Activated T-helper 2 cell treated with anti-CD3 and anti-CD28 coated beads, Interferon-gamma antibody, Interleukin-2, Interleukin-4, amounts not matched to agents 10 μg/mL and 5 μg/mL and 100 μg/mL, durations not matched to agents 14 hours and 24 hours and 36 hours (primary cell): ENCODE measurements at places on chromosomes 3 and 15.
A peak's percentile ranks its signal among the peaks of the same experiment; 100 is the strongest.

DNA sequence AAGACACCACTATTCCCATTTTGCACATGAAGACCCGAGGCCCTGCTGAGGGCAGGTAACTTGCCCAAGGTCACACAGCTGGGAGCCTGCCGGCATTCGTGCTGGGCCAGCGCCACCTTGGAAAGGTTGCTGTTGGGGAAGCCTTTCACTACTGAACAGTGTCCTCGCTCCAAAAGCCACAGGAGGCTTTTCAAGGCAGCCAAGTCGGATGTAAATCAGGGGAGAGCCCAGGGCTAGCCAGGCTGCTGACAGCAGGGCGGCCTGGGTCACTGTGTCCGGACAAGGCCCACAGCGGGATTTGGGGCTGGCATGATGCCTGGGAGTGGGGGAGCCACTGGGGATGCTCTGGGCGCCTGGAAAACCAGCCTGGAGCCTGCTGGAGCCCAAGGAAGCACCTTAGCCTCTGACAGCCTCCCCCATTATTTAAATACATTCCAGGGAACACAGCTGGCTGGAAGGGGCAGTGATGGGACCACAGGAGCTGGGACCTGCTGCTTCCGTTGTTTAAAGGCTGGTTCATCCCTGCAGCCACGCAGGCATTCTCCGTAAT is 10.5 kb downstream of the SLC6A6 start:
- H3K36me3 ChIP-seq = peaks cover 49% of the 10 kb centered on the region
- DNase-seq = no peak
- no peaks in the 10 kb centered on the region for H3K27me3 ChIP-seq
- peaks cover 37% of the 10 kb centered on the region for H3K4me1 ChIP-seq
- H3K27ac ChIP-seq = no peak overlapping the region

- H3K36me3 ChIP-seq = peaks cover 16% of the 10 kb centered on the region
- peaks cover 16% of the 10 kb centered on the region for H3K4me1 ChIP-seq
- no peaks in the 10 kb centered on the region for H3K27me3 ChIP-seq
- H3K27ac ChIP-seq = no peak overlapping the region
- no peak overlapping the region for H3K4me3 ChIP-seq
Observed at GRCh38 chr15:98948456-98948855, 59.1 kb downstream of the PGPEP1L start.

DNA sequence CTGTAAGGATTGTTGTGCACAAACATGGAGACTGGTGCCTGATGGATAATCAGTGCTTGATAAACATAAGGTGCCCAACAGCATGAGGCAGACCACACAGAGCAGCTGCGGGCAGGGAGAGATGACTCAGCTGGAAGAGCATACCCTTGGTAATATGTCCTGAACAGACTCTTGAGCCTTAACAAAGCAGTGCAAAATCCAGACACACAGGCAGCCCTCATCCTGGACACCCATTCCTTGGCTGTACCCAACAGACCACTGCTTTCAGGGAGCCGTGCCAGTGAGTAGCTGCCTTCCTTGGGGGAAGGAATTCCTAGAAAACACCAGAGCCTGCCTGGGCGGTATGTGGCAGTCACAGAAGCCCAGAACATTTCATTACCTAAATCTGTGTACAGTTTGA is 156.2 kb downstream of the CLSTN2 start:
- no peak for DNase-seq
- no peaks in the 10 kb centered on the region for H3K27me3 ChIP-seq
- H3K4me1 ChIP-seq = no peaks in the 10 kb centered on the region
- no peak overlapping the region for H3K4me3 ChIP-seq
- H3K36me3 ChIP-seq = no peaks in the 10 kb centered on the region

GRCh38 chr3:133568294-133569014 is 5.0 kb upstream of the CDV3 start:
- H3K27ac ChIP-seq = no peak overlapping the region
- H3K4me3 ChIP-seq = no peak overlapping the region
- peaks cover 16% of the 10 kb centered on the region for H3K4me1 ChIP-seq
- H3K36me3 ChIP-seq = no peaks in the 10 kb centered on the region
- peaks cover 9% of the 10 kb centered on the region for H3K27me3 ChIP-seq
- no peak for DNase-seq

- no peak overlapping the region for H3K27ac ChIP-seq
- H3K4me1 ChIP-seq = no peaks in the 10 kb centered on the region
- DNase-seq = no peak
- H3K4me3 ChIP-seq = no peak overlapping the region
Observed at GRCh38 chr15:68987676-68988075, 26.8 kb upstream of the NOX5 start.

GRCh38 chr15:93158097-93158900 is 69.3 kb upstream of the RGMA start:
- no peaks in the 10 kb centered on the region for H3K36me3 ChIP-seq
- H3K4me1 ChIP-seq = no peaks in the 10 kb centered on the region
- H3K4me3 ChIP-seq = no peak overlapping the region
- no peak overlapping the region for H3K27ac ChIP-seq
- no peak for DNase-seq
- H3K27me3 ChIP-seq = peaks cover under 1% of the 10 kb centered on the region

- no peaks in the 10 kb centered on the region for H3K36me3 ChIP-seq
- H3K4me1 ChIP-seq = no peaks in the 10 kb centered on the region
- H3K27ac ChIP-seq = no peak overlapping the region
- DNase-seq = no peak
Observed at GRCh38 chr3:149599236-149599635, 58.6 kb downstream of the WWTR1 start.

DNA sequence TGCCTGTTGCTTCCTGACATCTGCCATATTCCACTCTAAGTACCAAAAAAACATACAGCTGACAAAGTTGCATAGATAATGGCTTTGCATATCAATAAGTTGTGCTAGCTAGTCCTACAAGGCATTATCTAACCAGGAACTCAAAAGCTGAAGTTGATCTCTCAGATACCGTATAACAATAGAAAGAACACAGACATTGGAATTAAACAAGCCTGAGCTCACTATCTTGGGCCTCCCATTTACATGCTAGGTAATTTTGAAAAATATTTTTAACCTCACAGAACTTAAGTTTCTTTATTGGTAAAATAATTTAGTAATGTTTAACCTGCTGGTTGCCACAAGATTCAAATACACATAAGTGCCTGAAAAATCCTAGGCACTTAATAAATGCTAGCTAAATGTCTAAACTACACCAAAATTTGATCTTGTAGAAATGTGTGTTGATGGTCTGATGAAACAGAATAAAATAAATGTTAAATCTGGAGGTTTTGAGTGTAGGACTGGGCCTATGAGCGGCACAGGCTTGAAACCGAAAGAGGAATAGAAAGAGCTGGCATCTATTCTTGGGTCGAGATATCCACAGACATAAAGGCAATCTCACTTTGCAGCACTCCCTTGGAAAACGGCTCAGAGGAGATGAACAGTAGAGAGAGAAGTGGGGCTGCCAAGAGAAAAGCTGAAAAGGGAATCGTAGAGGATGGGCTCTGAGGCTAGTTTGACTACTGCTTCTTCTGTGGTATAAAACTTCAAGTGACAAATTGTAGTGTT is 29.9 kb upstream of the TTC14 start:
- no peaks in the 10 kb centered on the region for H3K4me1 ChIP-seq
- no peak for DNase-seq
- H3K27ac ChIP-seq = no peak overlapping the region
- H3K4me3 ChIP-seq = no peak overlapping the region

GRCh38 chr3:197734667-197735318 is 1.9 kb downstream of the RUBCN start:
- H3K36me3 ChIP-seq = peaks cover 12% of the 10 kb centered on the region
- H3K27me3 ChIP-seq = no peaks in the 10 kb centered on the region
- peak overlapping the region; percentile 54 for H3K4me3 ChIP-seq
- DNase-seq = no peak
- peaks cover 32% of the 10 kb centered on the region for H3K4me1 ChIP-seq
- no peak overlapping the region for H3K27ac ChIP-seq

DNA sequence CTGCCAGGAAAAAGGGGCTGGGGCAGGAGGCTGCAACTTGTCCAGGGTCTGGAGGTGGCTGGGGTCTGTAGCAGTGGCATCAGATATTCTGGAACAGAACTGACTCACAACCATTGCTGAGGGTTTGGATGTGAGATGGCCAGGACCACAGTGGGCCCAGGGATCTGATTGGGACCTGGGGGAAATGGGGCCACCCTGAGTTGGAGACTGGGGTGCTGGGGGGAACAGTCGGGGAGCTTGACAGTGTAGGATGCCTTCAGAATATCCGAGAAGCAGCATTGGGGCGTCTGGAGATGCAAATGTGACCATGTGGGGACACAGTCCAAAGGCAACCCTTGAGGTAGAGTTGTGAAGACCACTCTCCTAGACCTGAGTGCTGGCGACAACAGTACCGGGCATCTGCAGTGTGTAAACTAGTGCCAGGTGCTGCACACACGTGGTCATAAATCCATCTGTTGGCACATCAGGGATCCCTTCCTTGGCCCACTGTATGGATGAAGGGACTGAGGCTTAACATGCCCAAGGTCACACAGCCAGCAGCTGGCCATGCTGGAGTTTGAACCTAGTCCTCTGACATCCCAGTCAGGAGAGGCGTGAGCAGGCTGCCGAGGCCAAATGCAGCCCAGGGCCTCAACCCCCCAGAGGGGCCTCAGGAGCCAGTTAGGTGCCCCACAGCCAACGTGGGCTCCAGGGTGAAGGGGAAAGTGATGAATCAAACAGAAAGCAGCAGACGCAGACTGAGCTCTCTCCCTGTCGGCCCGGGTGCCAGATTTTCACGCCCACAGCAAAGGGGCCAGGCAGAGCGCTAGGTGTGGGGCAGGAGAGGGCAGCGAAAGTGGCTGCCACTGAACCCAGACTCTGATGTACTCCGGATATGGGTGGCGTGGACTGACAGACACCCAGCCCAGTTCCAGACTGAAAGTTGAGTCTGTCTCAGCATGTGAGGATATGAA is 18.8 kb downstream of the HEMK1 start:
- peak overlapping the region; percentile 58 for H3K4me3 ChIP-seq
- H3K27ac ChIP-seq = peak overlapping the region; percentile 98
- H3K27me3 ChIP-seq = no peaks in the 10 kb centered on the region
- peaks cover 78% of the 10 kb centered on the region for H3K4me1 ChIP-seq
- peaks cover 46% of the 10 kb centered on the region for H3K36me3 ChIP-seq
- peak; percentile 64 for DNase-seq

DNA sequence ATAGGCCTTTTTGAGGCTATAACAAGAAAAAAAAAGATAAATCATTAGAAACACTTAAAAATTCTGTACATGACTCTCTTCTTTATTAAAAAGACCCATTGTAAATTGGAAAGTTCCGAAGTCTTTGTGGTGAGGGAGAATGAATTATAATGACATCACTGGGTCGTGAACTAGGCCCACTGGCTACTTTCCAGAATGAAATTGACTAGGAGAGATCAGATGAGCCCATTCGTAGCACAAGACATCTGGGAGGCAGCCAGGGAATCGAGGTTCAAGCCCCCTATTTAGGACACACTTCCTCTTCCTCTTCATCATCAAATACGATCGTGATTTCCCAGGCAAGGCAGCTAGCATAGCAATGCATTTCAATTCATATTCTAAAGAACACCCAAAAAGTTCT is 889.8 kb upstream of the NR2F2 start:
- DNase-seq = no peak
- H3K27ac ChIP-seq = no peak overlapping the region
- no peak overlapping the region for H3K4me3 ChIP-seq
- H3K4me1 ChIP-seq = peaks cover 1% of the 10 kb centered on the region
- H3K27me3 ChIP-seq = peaks cover 15% of the 10 kb centered on the region

DNA sequence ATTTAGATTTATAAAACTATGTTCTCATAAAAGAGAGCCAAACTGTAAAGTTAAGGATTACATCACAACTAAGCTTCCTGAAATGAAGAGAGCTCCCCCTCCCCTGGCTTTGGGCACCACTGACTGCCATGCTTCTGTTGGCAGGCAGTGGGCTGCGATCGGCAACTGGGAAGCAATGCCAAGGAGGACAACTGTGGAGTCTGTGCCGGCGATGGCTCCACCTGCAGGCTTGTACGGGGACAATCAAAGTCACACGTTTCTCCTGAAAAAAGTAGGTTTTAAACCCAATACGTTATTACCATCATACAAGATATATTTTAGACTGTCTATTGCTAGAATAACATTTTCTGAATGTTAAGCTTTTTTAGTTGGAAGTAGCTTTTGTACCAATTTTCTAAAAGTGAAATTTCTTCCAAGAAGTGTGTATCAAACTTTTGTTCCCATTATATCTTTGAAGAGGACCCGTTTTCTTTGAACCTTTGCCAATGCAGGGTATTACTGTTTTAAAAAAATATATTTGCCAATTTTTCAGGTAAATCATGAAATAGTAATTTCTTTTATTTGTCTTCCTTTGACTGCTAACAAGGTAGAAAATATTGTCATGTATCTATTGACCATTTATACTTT is 184.1 kb downstream of the ADAMTSL3 start:
- no peaks in the 10 kb centered on the region for H3K36me3 ChIP-seq
- no peak overlapping the region for H3K4me3 ChIP-seq
- DNase-seq = no peak
- no peaks in the 10 kb centered on the region for H3K4me1 ChIP-seq
- H3K27ac ChIP-seq = no peak overlapping the region
- H3K27me3 ChIP-seq = peaks cover 16% of the 10 kb centered on the region

GRCh38 chr3:119497820-119498185 is 544 bp upstream of the TIMMDC1 start:
- no peaks in the 10 kb centered on the region for H3K27me3 ChIP-seq
- peaks cover 34% of the 10 kb centered on the region for H3K4me1 ChIP-seq
- DNase-seq = no peak
- peaks cover 32% of the 10 kb centered on the region for H3K36me3 ChIP-seq
- H3K4me3 ChIP-seq = peak overlapping the region; percentile 96
- H3K27ac ChIP-seq = peak overlapping the region; percentile 95

DNA sequence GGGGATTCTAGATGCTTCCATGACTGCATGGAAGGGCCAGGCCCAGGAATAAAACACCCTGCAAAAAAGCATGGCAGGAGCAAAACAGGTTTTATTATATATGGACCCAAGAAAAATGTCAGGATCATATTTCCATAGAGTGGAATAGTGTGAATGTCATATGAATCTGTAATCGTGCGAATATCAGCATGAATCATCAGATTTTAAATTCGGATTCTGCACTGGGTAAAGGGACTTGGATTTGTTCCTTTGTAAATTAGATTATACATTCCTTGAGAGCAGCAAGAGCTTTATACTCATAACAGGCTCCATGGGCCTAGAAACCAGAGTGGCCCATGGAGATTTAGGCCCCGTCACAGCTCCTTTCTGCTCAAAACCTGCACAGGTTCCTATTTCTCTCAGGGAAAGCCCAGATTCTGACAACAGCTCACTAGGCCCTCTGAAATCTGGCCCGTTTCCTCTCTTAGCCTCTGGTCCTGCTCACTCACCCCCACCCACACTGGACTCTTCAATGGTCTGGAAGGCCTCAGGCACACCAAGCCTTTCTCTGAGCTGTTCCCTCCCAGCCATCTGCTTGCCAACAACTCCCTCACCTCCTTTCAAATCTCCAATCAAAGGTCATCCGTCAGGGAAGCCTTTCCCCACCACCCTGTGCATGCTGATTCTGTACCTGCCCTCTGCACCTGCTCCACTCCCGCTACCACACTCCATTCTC is 76.0 kb downstream of the FEM1B start:
- H3K27ac ChIP-seq = peak overlapping the region; percentile 21
- no peak for DNase-seq
- peaks cover 25% of the 10 kb centered on the region for H3K4me1 ChIP-seq
- peaks cover 40% of the 10 kb centered on the region for H3K36me3 ChIP-seq
